ENCODE measurements at places on chromosomes 3 and 15.

DNA sequence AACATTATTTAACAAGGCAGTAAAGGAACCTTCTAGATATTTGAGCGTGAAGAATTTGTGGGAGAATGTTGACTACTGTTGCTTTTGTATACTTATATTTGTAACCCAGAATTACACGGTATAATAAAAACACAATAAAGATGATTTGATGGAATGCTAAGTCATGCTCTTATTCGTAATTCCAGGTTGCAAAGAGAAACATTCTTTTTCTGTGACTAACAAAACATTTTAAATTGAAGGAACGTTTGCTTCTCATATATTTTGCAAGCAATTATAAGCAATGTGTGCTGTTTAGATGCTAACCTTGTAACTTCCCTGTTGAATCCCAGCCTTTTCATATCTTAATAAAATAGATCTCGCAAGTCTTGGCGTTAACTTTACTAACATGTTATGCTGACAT lies 124.4 kb upstream of the CGNL1 start:
- no peak for DNase-seq

DNA sequence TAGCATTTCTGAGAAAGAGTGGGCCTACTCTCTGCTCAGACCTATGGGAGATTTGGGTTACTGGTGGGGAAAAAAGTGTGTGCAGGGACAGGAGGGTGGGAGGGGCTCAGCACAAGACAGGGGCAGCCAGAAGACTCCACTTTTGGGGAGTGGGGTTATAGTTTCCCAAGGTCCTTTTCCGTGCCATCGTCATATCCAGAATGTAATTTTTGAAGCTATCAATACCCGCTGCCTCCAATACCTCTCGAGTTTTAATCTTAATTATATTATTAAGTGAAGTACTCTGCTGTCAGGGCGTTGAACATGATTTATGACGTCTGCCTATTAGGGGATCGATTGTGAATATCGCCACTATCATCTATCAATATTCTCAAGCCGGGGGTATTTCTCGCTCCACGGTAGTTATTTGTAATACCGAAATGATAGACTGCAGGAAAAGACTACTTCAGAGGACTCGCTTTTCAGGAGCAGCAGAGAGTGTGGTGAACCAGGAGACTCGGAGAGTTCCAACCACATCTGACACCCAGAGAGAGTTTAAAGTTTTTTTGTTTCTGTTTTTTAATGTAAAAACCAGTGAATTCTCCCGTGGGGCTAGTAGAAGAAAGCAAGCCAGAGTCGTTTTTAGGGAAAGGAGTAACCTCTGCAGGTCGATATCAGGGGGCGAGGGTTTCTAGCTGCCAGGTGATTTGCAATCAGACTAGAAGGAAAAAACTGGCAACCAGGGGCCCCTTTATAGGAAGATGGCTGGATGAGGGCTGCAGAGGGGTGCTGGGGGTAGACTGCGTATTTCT lies 20.6 kb downstream of the NR2F2 start:
- no peak for DNase-seq

- no peak for DNase-seq
These were observed 14.1 kb downstream of the ZXDC start for GRCh38 chr3:126461450-126462070.

DNA sequence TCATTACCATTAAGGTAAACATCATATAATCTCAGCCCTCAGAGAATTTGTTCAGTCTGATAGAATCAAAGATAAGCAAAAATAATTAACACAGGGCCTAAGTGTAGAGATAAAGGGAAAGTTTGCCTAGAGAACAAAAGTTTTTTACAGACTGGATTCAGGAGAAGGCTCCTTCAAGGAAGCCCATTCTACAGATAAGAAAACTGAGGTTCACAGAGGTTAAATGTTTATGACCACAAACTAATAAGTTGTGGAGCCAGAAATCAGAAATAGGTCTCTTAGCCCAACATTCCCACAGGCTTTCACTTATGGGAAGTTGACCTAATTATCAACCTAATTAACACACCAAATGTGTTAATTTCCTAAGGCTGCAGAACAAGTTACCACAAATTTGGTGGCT lies 110.7 kb downstream of the ZMAT3 start:
- no peak for DNase-seq

DNA sequence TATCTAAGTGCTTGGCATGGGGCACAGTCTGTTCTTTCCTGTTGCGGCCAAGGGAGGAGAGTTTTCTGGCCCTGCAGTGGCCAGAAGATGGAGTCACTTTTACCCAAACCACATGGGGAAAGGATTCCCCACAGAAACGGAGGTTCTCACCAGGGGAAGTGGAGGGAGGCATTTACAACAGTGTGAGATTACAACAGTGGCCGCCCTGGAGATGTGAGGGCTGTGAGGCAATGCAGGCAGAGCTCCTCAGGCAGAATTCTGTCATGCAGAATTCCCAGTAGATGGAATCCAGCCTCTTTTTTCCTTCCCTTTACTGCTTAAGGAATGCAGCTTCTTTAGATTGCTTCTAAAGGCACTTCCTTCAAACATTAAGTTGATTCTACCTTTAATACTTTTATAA lies 83.1 kb downstream of the CACNA1D start:
- DNase-seq: no peak

DNA sequence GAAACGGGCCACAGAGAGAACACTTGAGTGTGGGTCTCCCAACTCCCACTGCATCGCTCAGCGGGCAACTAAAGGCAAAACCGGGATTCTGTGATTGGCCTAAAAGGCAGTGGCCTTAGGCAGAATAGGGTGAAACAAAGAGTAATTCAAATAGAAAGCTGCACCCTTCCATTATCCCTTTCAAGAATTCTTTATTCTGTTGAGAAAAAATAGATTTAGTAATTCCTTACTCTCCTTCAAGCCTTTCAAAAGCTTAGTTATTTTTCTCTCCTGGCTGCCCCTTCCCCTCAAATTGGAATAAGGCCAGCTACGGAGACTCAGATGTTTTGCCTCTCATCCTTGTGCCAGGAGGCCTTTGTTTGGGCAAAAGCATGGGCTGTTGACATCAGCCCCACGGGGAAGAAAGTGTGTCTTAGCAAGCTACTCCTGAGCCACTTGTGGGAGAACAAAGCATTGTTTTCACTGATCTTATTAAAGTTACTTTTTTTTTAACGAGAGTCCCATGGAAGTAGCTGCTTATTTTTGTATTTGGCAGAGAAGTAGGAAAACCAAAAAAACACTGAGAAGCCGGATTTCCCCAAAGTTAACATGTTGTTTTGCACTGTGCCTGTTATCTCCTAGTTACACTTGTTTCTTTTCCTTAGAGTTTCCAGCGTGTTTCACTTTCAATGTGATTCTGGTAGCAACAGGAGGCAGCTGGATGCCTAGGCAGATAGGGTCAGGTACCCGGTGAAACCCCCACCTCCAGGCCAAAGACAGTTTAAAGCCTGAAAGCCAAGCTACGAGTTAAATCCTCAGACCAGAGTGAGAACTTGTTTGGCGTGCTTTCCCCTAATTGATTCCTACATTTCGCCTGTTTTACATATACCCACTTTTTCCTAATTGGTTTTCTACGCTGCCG lies 2.2 kb downstream of the ST6GAL1 start:
- DNase-seq: no peak

GRCh38 chr3:36095238-36095637 lies 285.1 kb upstream of the STAC start:
- DNase-seq: no peak

DNA sequence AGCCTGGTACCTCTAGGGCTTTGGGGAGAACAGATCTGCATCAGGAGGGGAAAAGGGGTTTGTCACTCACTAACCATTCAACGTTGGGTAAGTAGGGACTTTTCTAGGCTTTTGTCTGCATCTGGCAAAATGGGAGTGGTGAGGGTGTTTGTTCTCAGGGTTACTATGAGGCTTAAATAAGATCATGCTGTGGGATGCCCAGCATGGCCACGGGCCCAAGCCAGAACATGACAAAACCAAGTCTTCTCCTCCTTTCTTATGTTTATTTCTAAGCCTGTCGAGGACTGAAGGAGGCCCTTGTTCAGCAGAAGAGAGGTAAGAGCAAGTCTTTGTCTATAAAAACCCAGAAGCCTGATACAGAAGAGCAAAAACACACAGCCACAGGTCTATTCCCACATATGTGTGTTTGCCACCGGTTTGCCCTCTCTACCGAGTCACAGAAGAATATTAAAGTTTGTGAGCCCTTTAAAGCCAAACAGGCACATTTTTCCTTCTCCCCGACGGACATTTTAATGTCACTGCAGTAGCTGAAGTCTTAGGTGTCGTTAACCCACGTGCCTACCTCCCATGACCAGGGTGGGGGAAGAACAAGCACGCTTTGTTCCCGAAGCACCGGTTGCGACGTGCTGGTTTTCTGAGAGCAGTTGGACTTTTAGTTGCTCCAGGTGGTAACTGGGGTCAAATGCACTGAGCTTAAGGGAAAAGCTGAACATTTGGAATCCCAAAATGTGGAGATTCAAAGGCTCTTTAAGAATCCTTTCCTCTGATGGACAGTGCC lies 72.1 kb downstream of the NOX5 start:
- DNase-seq: no peak

DNA sequence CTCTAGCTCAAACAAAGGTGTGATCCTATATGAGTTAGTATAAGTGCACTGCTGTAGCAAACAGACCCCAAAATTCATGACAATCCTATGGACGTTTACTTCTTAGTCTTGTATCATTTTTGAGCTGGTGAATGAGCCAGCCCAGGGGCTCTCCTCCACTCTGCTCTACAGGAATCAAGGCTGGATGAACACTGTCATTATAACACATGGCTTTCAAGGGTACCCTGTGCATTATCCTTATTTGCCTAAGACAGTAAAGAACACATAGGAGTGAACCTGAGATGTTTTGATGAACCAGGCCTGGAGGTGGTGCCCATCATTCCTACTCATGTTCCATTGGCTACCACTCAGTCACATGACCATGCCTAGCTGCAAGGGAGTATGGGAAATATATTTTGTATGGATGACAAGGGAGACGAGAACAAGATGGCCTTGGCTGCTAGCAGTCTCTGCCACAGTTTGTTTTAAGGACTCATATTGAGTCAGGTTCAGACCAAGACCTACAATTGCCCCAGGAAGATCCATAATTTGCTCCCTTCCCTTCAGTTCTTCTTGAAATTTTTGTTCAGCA lies 107.4 kb upstream of the HES1 start:
- DNase-seq: no peak

DNA sequence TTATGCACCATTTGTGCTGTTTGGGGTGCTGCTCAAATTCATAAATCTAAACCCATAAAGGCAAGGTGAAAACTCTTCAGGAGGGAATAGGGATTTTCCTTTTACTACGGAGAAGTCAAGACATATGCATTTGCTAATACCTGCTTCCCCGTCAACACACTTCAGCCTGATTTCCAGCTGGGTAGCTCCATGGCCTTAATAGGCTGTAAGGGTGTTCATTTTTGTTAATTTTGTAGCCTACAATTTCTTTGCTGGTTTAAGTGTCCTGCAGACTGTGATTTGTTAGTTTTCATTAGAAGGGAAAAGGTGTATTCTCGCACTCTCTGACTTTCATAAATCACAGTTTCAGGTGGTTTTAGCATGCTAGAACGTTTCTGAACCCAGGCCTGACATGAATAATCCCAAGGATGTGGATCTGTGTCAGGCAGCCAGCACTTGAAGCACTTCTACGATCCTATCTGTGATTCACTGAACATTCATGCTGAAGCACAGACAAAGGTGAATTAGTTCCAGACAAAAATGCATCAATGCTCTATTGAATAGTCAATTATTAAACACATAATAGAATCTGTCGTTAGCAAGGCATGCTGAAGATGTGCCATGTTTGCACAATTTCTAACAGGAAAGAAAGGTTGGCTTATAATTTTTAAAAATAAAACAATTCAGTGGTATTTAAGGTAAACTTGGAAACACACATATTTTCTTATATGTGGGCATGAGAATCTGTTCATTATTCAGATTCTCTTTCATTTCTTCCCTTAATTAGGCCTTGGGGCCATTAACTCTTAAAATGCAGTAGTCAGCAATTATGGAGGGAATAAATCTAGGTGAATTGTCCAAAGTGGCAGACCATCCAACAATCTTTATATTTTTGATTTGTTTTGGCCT lies 17.9 kb upstream of the NMNAT3 start:
- no peak for DNase-seq

DNA sequence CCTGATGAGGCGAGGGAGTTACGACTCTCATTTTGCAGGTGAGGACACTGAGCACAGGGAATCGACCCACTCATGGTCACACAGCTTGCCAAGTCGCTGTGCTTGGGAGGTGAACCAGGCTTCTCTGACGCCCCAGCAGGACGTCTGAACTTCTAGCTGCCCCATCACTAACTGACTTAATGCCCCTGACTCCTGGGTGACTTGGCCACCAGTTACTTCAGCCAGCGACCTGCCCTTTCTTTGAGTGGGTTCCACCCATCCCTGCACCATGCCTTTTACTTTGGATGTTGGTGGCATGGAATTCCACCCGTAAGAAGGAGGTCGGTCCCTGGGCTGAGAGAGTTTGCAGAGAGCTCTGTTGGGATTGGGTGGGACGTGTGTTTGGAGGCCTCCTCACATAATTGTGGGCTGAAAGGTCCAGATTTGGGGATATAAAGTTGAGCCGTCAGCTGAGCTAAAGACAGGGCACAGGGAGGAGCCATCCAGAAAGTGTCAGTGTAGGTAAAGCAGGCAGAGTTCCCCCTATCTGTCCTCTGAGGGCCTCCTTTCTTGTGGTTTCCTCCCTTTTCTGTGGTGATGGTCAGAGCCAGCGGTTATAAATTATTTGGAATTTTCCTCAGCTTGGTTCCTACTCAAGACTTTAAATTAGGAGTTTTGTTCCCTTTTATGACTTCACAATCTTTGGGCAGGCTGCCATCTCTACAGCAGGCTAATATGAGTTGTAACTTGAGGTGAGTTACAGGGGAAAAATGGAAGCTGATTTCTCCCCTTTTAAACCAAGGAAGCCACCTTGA lies 55.0 kb downstream of the FLNB start:
- DNase-seq: no peak

DNA sequence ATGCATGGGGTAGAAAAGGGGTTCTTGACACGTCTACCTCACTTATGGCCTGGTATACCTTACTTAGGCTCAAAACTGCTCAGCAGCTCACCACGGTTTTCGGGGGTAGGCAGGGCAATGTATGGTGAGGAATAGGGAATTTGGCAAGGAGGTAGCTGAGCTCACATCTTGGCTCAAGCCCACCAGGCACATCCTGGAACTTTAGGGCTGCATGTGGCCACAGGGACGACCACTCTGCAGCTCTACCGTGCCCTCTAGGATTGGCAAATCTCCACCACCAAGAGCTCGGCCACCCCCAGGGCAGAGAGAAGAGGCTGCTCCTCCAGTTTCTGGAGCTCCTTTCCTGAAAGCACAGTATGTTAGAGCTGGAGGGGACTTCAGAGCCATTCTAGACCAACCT lies 69.7 kb downstream of the MRPL46 start:
- DNase-seq: no peak

DNA sequence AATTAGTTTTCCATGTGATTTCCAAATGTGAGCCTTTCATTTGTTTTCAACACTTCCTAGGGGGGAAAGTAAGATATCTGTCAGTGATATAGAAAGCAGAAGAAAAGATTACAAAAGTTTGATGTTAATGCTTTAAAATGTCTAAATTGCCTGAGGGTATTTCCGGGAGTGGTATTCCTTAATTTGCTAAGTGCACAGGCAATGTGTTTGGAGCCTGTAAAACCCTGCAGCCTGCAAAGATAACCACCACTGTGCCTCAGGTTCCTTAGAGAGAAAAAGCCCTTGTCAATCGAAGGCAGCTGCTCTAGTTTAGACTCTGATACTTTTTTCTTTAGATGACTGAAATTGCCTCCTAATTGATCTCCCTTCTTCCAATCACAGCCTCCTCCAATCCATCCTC lies 154.9 kb downstream of the SSR3 start:
- DNase-seq: no peak

Measured in smooth muscle cell of the brain vasculature (primary cell).